ENCODE measurements at places on chromosomes 12 and 14.

DNA sequence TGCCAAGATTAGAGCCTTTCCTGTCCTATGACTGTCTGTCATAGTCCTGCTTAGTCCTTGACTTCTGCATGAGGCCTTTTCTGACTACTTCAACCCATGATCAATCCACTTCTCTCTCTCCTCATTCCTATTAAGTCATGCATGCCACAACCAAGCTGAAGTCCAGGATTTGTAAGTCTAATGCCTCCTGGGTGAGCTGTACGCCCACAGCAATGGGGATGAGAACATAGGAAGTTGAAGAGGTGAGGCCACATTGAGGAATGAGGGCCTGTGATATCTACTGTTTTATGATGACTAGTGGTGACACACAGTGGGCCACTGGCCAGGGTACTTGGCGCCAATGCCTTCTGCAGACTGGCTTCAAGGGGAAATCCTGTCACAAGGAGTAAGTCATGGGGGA, 994.1 kb upstream of the TMEM132C start:
- DNase-seq, result no peak

DNA sequence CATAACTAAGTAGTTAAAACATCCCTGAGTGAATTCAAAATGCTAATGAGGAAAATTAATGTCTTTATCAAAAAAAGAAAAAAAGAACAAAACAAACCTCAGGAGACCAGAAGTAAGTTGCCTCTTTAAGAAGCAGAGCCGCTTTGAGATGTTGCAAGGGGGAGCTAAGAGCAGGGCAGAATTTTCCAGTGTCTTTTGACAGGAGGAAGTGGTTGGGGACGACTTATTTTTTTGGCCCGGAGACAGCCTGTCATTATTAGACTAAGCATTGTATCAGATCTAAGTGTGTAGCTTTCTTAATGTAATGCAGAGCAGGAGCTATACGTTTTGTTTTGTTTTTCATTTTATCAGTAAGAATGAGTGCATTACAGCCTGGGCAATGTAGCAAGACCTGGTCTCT, 206.6 kb downstream of the CACNA1C start:
- DNase-seq, result no peak

DNA sequence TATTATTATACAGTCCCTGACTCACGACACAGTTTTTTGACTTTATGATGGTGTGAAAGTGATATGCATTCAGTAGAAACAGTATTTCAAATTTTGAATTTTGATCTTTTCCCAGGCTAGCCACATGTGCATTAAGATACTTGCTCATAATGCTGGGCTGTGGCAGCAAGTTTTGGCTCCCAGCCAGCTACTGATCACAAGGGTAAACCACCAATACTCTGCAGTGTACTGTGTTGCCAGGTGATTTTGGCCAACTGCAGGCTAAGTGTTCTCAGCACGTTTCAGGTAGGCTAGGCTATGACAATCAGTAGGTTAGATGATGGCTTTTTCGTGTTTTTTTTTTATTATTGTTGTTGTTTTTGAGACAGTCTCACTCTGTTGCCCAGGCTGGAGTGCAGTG, 69.4 kb upstream of the ACTN1 start:
- no peak for DNase-seq

- DNase-seq, result peak; percentile 85
Observed at GRCh38 chr14:100065111-100065871, at the start of gene EVL. Gene EVL (plus strand): TSS chr14:100065422. CDS start chr14:100065501, 79 bp downstream.

- peak; percentile 69 for DNase-seq
Observed at GRCh38 chr14:69242311-69243224, 17.4 kb upstream of the GALNT16 start.

DNA sequence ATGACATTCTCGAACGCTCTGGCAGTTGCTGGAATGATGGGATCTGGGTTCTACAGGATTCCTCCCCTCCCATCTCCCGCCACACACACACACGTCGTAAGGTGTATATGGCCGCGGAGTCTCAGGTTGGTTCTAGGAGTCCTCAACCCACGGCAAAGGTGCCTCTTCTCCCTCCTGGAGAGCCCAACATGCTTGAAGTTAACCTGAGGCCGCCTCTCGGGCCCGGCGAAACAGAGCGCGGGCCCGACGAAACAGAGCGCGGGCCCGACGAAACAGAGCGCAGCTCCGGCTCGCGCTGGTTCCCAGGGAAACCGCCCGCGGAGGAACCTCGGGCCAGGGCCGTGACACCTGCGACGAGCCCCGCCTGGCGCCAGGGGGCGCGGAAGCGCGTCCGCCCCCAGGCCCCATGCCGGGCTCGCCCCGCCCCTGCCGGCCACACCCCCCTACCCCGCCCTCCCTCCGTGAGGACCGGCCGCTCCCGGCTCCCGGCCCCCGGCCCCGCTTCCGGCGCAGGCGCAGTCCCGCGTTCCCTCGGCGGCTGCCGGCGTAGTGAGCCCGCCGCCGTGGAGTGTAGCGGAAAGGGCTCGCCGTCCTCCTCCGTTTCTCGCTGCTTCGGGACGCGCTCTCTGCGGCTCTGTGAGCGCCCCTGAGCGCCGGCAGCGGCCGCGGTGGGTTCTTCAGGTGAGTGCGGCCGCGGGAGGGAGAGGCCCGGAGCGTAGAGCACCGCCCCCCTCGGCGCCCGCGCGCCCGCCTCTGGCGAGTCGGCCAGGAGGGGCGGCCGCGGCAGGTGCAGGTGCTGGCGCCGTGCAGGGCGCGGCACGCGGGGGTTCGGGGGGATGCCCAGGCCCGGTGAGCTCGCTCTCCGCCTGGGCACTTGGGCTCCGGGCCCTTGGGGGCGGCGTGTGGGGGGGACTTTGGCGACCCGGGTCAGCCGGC, at the start of gene RAB3IP:
RAB3IP (plus strand) TSS at position 510 of the 936 bp plus-strand sequence. CDS start 16,549 bp downstream, outside the sequence.
- peak; percentile 91 for DNase-seq

- peak; percentile 9 for DNase-seq
Observed at GRCh38 chr14:35121026-35121886, 534 bp downstream of the PPP2R3C start.

GRCh38 chr12:108144080-108144479, 15.0 kb downstream of the WSCD2 start:
- no peak for DNase-seq

- no peak for DNase-seq
Observed at GRCh38 chr12:64780531-64781279, 21.5 kb upstream of the GNS start.

GRCh38 chr12:47545938-47546609, 159.8 kb downstream of the RPAP3 start:
- DNase-seq, result no peak

DNA sequence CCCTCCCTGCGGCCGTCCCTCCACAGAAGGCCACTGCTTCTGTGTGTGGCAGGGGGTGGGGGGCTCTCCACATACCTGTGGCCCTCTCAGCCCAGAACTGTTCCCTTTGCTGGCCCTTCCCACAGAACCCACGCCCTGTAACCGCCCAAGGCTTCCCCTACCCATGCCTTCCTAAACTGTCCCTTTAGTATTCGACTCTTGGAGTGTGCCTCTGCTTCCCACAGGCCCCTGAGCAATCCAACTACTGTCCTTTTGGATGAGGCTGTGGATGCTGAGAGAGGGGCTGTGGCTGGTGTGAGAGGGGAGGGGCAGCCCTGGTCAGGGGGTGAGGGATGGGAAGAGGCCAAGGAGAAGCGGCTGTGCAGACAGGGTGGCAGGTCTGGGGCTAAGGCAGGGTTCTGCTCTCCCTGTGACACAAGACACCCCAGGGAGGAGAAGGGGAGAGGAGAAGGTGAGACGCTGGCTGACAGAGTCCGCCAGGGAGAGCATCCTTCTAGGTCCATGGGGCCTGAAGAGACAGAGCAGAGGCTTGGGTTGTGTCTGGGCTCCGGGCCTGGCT, 46.0 kb downstream of the DLK1 start:
- no peak for DNase-seq

- DNase-seq, result no peak
Observed at GRCh38 chr12:23843958-23844357, 105.5 kb downstream of the SOX5 start.

DNA sequence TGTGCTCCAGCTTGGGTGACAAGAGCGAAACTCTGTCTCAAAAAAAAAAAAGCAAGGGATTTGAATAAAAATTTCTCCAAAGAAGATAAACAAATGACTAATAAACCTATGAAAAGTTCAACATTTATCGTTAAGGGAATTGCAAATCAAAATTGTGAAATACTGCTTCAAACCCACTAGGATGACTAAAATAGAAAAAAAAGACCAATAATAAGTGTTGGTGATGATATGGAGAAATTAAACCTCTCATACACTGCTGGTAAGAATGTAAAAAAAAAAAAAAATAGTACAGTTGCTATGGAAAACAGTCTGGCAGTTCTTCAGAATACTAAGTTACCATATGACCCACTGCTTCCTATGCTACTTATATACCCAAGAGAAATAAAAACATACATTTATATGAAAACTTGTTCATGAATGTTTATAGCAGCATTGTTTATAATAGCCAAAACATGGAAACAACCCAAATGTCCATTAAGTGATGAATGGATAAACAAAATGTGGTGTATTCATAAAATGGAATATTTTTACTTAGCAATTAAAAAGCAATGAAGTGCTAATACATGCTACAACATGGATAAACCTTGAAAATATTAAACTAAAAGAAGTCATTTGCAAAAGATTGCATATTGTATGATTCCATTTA, 39.4 kb upstream of the TMPRSS12 start:
- no peak for DNase-seq

DNA sequence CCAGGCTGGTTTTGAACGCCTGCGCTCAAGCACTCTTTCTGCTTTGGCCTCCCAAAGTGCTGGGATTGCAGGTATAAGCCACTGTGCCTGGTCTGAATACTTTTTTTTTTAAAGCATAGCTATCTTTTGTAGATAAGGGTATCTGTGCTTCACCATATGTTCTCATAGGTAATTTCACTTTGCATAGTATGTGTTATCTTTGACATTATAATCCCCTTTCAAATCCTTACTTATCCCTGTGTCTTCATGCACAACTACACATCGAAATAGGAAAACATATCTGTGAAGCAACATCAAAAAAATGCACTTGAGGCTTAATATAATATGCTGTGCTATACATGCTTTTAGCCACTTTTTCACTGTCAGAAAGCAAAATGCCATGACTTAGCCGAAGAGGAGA, 94.1 kb downstream of the SLC35F4 start:
- no peak for DNase-seq

- no peak for DNase-seq
Observed at GRCh38 chr12:47751561-47751960, 7.1 kb downstream of the RAPGEF3 start.

DNA sequence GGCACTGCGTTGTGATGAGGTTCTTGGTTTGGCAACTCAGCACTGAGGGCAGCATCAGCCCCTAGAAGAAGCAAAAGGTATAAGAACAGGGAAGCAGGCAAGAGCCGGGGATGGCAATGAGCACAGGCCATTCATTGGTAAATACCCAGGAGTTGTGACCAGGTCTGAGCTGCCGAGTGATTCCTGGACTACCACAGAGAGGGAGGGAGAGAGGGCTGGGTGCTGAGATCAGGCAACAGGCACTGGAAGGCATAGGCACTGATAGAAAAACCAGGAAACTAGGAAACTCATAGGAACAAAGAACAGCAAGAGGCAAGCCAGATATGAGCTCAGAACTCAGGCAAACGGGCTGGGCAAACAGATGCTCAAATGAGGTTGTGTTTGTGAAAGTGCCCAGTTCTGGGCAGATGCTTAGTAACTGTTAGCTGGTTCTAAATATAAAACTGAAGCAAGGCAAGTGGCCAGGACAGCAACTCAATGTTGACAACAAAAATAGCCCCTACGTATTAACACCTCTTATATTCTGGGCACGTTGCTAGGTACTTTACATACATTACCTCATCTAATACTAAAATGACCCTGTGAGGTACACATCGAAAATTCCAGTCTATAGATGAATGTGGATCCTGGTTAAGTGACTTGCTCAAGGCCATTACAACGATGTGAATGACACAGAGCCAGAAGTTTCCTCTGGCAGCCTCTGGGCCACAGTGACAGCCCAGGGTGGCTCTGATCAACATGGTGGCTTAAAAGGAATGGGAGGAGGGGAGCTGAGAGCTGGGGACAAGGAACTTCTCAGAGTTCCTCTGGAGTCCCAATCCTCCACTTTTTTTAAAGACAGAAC, 121.1 kb downstream of the PRMT8 start:
- no peak for DNase-seq

- DNase-seq, result no peak
Observed at GRCh38 chr12:120239776-120240494, 25.6 kb downstream of the PXN start.

- DNase-seq, result peak; percentile 67
Observed at GRCh38 chr14:72439707-72440106, 454.2 kb downstream of the DPF3 start.

DNA sequence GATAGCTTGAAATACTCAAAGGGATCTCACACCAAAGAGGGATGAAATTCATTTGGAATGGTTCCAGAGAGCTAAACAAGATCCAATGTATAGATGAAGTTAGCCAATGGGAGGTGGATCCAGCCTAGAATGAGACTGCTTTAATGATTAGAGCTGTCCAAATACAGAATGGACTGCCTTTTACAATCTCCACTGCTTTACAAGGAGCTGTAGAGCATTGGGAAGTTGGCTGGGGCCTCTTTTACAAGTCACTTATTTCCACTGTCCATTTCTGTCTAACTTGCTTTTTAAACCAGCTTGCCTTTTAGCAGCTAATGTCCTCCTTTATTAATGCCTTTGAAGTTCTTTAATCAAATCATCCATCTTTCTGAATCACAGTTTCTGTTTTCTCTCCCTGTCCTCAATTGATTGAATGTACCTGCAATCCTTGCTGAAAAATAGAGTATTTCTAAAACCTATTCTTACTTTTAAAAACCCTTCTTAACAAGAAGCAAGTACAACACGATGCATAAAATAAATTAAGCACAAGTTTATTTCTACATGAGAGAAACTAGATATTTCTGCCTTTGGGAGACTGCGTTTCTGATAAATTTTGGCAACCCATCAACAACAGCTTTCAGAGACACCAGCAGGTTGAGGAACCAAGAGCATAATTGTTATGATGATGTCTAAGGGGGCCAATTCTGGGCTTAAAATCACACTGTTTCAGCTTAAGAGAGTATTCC, 3.4 kb upstream of the ATP2A2 start:
- DNase-seq, result no peak

GRCh38 chr14:68521557-68521901, 271.3 kb downstream of the ZFP36L1 start:
- DNase-seq, result no peak

GRCh38 chr12:49823350-49823749, 4.9 kb downstream of the NCKAP5L start:
- DNase-seq, result no peak

Data from activated CD4-positive, alpha-beta T cell treated with anti-CD3 and anti-CD28 coated beads, Interleukin-2, amount 10 ng/mL, durations not matched to agents 7 days and 5 days (primary cell).